ENCODE measurements at places on chromosomes 5 and 9. TPM values are rescaled to one million over a fixed set of nuclear protein-coding genes. Genes with fewer than 3 reads are reported as not detected.

DNA sequence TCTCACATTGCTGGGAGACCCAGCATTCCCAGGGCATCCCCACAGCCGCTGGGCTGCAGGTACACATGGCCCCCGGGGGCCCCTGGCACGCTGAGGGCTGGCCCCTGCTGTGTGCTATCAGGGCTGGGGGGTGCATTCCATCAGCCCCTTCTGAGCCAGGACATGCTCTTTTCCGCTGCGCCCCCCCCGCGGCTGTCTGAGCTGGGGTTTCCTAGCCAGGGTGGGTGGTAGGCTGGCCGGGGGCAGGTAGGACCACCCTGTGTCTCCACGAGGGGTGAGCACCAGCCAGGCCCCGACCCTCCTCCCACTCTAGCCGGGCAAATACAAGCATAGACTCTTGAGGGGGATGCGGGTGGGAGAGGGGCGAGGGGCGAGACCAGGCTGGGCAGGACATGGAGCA, 58.1 kb upstream of the FCN2 start:
- H3K27ac ChIP-seq, result no peak overlapping the region
- no peaks in the 10 kb centered on the region for H3K4me1 ChIP-seq
- no peaks in the 10 kb centered on the region for H3K36me3 ChIP-seq
- DNase-seq, result no peak
- H3K4me3 ChIP-seq, result no peak overlapping the region

DNA sequence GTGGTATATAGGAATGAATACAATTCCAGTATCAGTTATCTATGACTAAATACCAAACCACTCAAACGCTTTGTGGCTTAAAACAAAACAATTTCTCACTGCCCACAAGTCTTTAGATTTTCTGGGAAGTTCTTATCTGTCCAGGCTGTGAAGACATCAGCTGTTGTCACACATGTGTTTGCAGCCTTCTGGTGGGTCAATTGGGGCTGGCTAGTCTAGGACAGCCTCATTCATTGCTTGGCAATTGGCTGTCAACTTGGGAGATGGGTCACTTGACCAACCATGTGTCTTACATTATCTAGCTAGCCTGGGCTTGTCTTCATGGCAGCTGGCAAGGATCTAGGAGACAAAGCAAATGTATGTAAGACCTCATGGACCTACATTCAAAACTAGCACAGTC, 53.8 kb upstream of the PAPPA start:
- no peak overlapping the region for H3K4me3 ChIP-seq
- H3K27ac ChIP-seq, result no peak overlapping the region
- no peaks in the 10 kb centered on the region for H3K36me3 ChIP-seq
- no peak for DNase-seq
- no peaks in the 10 kb centered on the region for H3K4me1 ChIP-seq
- no peaks in the 10 kb centered on the region for H3K27me3 ChIP-seq

DNA sequence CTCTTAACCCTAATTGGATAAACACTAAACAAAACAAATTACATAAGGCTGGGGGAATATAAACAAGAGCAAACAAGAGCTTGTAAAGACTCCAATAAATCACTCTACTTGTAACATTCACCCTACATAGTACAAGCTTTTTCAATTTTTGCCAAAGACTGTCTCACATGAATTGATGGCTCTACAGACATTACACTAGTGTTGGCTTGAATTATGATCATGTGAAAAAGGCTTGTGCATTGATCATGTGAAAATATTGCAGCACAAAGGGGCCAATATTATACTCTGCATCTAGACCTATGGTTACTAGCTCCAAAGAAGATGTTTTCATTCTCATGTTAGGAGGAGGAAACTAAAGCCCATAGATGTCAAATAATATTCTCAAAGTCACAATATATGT, 212.6 kb downstream of the MCTP1 start:
- no peak for DNase-seq
- no peaks in the 10 kb centered on the region for H3K36me3 ChIP-seq
- H3K4me1 ChIP-seq, result peaks cover 6% of the 10 kb centered on the region
- peaks cover 8% of the 10 kb centered on the region for H3K27me3 ChIP-seq
- H3K4me3 ChIP-seq, result no peak overlapping the region

DNA sequence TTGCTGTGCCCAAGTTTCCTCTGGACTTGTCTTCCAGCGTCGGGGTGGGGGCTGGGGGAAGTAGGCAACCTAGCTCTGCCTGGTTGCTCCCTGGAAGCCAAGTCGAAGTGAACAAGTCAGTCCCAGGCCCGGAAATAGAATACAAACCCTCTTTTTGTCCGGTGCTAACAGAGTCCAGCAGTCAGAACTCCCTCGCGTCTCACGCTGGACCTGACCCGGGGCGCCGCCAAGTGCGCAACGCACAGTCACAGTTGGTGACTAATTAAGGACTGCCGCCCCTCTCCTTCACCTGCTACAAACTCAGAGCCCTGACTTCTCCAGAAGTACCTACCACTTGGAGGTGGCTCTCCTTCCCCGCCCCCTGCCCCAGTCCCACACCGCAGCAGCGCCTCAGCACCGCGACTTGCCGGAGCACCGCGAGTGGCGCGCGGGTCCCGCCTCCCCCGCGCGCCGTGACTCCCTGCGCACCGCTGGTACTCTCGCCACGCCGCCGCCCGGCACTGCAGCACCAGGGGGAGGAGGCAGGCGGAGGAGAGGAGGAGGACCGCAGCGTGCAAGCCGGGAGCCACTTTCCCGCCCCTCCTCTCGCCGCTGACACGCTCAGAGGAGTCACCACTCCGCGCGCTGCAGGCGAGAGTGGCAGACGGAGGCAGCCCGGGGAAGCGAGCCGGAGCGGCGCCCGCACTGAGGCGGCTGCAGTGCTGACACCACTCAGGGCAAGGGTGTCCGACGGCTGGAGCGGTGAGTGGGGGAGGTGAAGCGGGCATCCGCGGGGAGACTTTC, at the start of gene SV2C:
TSS of gene SV2C (plus strand) at position 612 of the 783 bp plus-strand sequence. CDS start 48,368 bp downstream, outside the sequence.
- H3K27me3 ChIP-seq, result peaks cover 78% of the 10 kb centered on the region
- peaks cover 16% of the 10 kb centered on the region for H3K4me1 ChIP-seq
- H3K36me3 ChIP-seq, result no peaks in the 10 kb centered on the region
- no peak within 1 kb of the TSS for H3K27ac ChIP-seq

GRCh38 chr9:125948887-125949596, 201.9 kb downstream of the PBX3 start:
- H3K4me1 ChIP-seq, result no peaks in the 10 kb centered on the region
- H3K4me3 ChIP-seq, result no peak overlapping the region
- no peak overlapping the region for H3K27ac ChIP-seq
- H3K27me3 ChIP-seq, result no peaks in the 10 kb centered on the region
- DNase-seq, result no peak

GRCh38 chr5:172142709-172143215, 45.3 kb downstream of the STK10 start:
- H3K36me3 ChIP-seq, result peaks cover 39% of the 10 kb centered on the region
- no peak overlapping the region for H3K27ac ChIP-seq
- DNase-seq, result no peak
- peaks cover 39% of the 10 kb centered on the region for H3K4me1 ChIP-seq
- H3K4me3 ChIP-seq, result no peak overlapping the region
- no peaks in the 10 kb centered on the region for H3K27me3 ChIP-seq

- H3K27me3 ChIP-seq, result peaks cover 8% of the 10 kb centered on the region
- no peak overlapping the region for H3K27ac ChIP-seq
- no peak overlapping the region for H3K4me3 ChIP-seq
- no peak for DNase-seq
- H3K36me3 ChIP-seq, result no peaks in the 10 kb centered on the region
- no peaks in the 10 kb centered on the region for H3K4me1 ChIP-seq
Measured at GRCh38 chr5:57037355-57037754, 85.4 kb upstream of the MIER3 start.

GRCh38 chr5:126742425-126742824, 34.5 kb upstream of the LMNB1 start:
- H3K27me3 ChIP-seq, result peaks cover 16% of the 10 kb centered on the region

DNA sequence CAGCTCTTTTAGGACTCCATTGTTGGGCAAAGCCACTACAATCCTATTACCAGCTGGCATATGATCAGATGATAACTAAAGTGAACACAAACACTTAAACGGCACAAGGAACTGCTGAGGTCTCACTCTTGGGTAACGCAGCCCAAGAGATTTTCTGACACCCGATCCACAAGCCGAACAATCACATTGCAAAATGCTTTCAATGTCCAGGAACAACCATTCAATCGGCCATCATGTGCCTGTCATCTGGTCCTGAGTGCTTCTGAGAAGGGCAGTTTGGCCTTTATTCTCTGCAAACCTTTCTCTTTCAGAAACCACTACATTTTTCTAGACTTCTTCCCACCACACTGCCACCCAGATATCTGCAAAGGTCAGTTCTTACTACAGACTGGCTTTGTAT, 283.1 kb downstream of the GLIS3 start:
- H3K36me3 ChIP-seq, result no peaks in the 10 kb centered on the region
- DNase-seq, result no peak
- peaks cover 4% of the 10 kb centered on the region for H3K4me1 ChIP-seq
- no peak overlapping the region for H3K27ac ChIP-seq
- H3K4me3 ChIP-seq, result no peak overlapping the region
- peaks cover 3% of the 10 kb centered on the region for H3K27me3 ChIP-seq

- H3K36me3 ChIP-seq, result no peaks in the 10 kb centered on the region
- no peak for DNase-seq
- no peaks in the 10 kb centered on the region for H3K4me1 ChIP-seq
- H3K4me3 ChIP-seq, result no peak overlapping the region
- no peak overlapping the region for H3K27ac ChIP-seq
- H3K27me3 ChIP-seq, result no peaks in the 10 kb centered on the region
Measured at GRCh38 chr5:125476901-125477585, 730.6 kb upstream of the ZNF608 start.

GRCh38 chr5:10192309-10192708, 57.4 kb downstream of the ATPSCKMT start:
- H3K4me3 ChIP-seq, result no peak overlapping the region
- DNase-seq, result no peak
- no peaks in the 10 kb centered on the region for H3K27me3 ChIP-seq

DNA sequence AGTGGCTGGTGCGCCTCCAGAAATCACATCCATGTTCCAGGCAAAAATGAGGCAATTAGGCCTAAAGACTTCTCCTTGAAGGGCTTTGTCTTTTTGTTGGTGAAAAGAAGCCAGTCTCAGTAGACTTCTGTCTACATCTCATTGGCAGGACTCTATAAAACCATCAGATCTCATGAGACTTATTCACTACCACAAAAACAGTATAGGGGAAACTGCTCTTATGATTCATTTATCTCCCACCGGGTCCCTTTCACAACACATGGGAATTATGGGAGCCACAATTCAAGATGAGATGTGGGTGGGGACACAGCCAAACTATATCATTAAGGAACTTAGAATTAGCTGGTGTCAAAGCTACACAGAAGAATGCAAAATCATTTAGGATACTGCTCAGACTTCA, 77.7 kb upstream of the SNX2 start:
- H3K4me1 ChIP-seq, result no peaks in the 10 kb centered on the region
- H3K27ac ChIP-seq, result no peak overlapping the region
- H3K36me3 ChIP-seq, result no peaks in the 10 kb centered on the region
- no peak for DNase-seq

DNA sequence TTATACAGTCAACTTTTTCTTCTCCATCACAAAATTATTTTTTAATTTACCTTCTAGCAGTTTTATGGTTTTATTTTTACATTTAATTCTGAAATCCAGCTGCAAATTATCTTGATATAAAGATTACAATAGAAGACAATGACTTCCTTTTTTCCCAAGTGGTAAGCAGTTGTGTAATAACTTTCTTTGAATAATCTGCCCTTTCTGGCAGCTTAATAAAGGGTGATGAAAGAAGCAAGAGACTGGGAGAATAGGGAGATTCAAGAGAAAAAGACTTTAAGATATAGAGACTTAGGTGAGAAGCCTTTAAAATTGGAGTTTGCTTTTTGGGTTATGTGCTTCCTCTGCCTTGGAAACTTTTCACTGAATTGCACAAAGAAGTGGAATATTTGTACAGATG, 100.4 kb upstream of the FREM1 start:
- peaks cover 5% of the 10 kb centered on the region for H3K27me3 ChIP-seq
- H3K4me1 ChIP-seq, result no peaks in the 10 kb centered on the region
- H3K36me3 ChIP-seq, result no peaks in the 10 kb centered on the region

- DNase-seq, result no peak
- H3K27me3 ChIP-seq, result no peaks in the 10 kb centered on the region
- H3K4me3 ChIP-seq, result no peak overlapping the region
- peaks cover 2% of the 10 kb centered on the region for H3K4me1 ChIP-seq
Measured at GRCh38 chr9:105328872-105329718, 84.6 kb downstream of the SLC44A1 start.

DNA sequence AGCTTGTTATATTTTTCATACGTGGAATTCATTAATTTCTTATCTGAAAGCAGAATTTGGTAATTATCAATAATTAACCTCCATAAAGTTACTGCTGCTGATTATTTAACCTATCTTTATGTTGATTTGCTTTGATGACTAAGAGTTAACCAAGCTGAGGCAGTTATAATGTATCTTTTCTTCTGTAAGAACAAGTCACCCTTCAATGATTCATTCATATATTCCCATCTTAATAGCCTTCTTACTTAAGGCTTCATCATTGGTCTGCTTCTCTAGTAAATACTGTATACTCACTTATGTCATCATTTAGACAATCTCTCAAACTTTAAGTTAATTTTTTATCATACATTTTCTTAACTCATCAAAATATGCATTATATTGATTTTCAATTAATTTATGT, 592.2 kb downstream of the ANXA1 start:
- no peak overlapping the region for H3K27ac ChIP-seq
- H3K36me3 ChIP-seq, result no peaks in the 10 kb centered on the region
- H3K4me1 ChIP-seq, result no peaks in the 10 kb centered on the region
- no peaks in the 10 kb centered on the region for H3K27me3 ChIP-seq

DNA sequence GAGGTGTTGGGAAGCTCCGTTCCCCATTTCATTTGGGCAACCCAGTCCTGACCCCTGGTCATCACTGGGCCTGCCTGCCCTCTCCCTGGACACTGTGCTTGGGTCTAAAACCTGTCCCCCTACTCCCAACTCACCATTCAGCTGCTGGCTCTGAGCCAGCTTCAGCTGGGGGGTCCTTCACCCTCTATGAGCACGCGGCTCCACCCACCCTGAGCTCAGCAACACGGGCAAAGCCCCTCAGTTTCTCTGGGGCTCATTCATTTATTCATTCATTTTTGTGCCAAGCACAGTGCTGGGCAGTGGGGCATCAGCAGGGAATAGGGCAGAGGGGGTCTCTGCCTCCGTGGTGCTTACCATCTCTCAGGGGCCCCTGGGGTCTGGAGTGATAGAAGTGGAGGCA, 199.8 kb upstream of the MVB12B start:
- H3K4me3 ChIP-seq, result no peak overlapping the region
- peaks cover 17% of the 10 kb centered on the region for H3K27me3 ChIP-seq
- H3K27ac ChIP-seq, result no peak overlapping the region
- no peaks in the 10 kb centered on the region for H3K36me3 ChIP-seq
- no peak for DNase-seq
- H3K4me1 ChIP-seq, result no peaks in the 10 kb centered on the region

GRCh38 chr9:113690055-113690740, 185.9 kb upstream of the ZNF618 start:
- H3K4me1 ChIP-seq, result peaks cover 5% of the 10 kb centered on the region
- H3K4me3 ChIP-seq, result no peak overlapping the region
- no peak for DNase-seq
- no peak overlapping the region for H3K27ac ChIP-seq
- H3K36me3 ChIP-seq, result no peaks in the 10 kb centered on the region

GRCh38 chr5:766666-767431, 17.7 kb downstream of the ZDHHC11B start:
- no peak overlapping the region for H3K4me3 ChIP-seq
- peaks cover 3% of the 10 kb centered on the region for H3K27me3 ChIP-seq
- no peak overlapping the region for H3K27ac ChIP-seq
- H3K36me3 ChIP-seq, result no peaks in the 10 kb centered on the region

DMGDH gene
- 0.67 TPM for total RNA-seq

TNFSF15 gene
- 1.0 TPM for total RNA-seq

TRIM36 gene
- total RNA-seq, result 0.17 TPM

UQCRQ gene
- 278 TPM for total RNA-seq

CCL19 gene
- not detected for total RNA-seq

EIF4E1B gene
- not detected for total RNA-seq

THBS4 gene
- 0.47 TPM for total RNA-seq

NDST1 gene
- total RNA-seq, result 1.9 TPM
